GM10248 (cell line): ENCODE measurements at places on chromosomes 7 and 10.

DNA sequence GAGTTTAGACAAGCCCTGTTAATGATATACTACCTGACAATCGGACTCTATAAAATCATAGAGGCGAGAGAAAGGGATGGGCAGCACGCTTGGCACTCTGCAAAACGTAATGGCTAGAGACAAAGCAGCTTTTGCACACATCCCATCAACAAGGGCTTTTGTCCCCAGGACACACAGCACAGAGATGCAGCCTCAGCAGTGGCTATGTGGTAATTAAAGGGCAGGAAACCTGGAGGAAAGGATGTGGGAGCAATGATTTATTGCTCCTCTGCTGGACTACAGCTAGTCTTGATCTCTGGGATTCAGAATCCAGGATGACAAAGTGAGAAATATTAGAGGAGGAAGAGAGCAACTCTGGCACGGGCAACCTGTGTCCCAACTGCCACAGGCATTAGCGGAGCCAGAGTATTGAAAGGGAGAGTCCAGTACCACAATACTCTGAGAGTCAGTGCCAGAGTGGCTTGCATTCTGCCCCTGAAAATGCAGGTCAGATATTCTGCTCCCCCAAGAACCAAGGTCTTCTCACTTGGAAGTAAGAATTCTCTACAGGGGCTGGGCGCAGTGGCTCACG is 96.5 kb downstream of the ARMH3 start:
- DNase-seq: no peak

GRCh38 chr10:102119417-102120141 is 589 bp downstream of the LDB1 start:
- DNase-seq: peak; percentile 82

GRCh38 chr7:104059103-104059502 is 69.6 kb upstream of the RELN start:
- no peak for DNase-seq

GRCh38 chr7:75638594-75639070 is 100.1 kb downstream of the HIP1 start:
- no peak for DNase-seq

DNA sequence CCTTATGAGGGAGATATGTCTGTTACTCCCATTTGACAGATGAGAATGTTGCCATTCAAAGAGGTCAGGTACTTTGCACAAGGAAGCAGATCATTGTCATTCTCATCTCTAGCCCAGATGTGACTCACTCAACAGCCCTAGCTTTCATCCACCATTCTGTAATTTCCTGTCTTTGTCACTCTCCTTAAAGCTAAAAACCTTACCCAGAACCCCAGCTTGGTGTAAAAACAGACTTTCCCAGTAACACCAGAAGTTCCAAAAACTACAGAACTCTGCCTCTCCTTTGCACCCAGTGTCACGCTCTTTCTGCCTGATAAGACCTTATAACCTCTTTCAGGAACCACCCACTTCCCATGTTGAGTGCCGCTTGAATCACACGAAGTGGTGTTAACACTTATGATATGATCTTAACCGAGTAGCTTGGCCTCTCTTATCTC is 89.1 kb upstream of the SP4 start:
- no peak for DNase-seq

DNA sequence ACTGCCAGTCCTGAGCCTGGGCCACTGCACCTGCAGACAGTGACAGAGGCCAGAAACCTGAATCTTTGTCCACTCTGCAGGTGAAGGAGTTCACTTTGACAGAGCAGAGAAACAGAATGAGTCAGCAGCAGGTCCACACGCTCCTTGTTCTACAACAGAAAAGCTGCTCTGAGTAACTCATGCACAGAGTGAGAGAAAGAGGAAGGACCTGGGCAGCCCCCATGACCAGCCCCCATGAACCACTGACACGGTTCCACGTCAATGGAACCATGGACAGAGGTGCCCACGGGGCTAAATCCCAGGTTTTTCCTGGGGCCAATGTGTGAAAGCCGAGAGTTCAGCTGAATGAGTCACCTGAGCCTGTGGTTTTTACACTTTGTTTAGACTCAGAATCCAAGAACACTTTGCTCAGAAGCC is 40.8 kb upstream of the CTBP2 start:
- peak; percentile 63 for DNase-seq

GRCh38 chr7:98872328-98872924 is 2.6 kb upstream of the TMEM130 start:
- no peak for DNase-seq
